Peyer's patch (tissue), 4 donors: ENCODE measurements at places on chromosomes 5 and 9.

GRCh38 chr5:112885001-112885400 lies 23.9 kb downstream of the SRP19 start:
- H3K27ac ChIP-seq, result no peak overlapping the region
- H3K4me3 ChIP-seq, result no peak overlapping the region
- H3K27me3 ChIP-seq, result no peaks in the 10 kb centered on the region
- no peaks in the 10 kb centered on the region for H3K36me3 ChIP-seq

DNA sequence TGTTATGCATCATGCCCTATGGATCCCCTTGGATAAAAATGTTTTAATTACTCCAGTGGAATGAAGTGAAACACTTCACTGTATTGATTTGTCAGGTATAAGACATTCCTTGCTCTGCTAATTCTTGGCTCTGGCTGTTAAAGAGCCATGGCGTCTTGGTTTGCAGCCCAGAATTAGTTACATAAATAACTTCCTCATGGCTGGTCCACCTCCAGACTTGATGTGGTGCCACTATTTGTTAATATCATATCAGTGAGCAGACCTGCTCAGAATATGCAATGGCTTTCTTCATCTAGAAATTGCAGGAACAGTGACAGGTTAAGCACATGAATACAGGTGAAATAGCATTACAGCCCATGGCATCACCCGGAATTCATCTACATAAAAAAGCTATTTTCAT lies 446.9 kb upstream of the GRIN3A start:
- no peaks in the 10 kb centered on the region for H3K36me3 ChIP-seq
- H3K27me3 ChIP-seq, result no peaks in the 10 kb centered on the region
- DNase-seq, result no peak
- H3K4me1 ChIP-seq, result no peaks in the 10 kb centered on the region
- no peak overlapping the region for H3K4me3 ChIP-seq
- H3K27ac ChIP-seq, result no peak overlapping the region

- H3K36me3 ChIP-seq, result no peaks in the 10 kb centered on the region
- DNase-seq, result no peak
- no peak overlapping the region for H3K27ac ChIP-seq
- H3K4me3 ChIP-seq, result no peak overlapping the region
- no peaks in the 10 kb centered on the region for H3K4me1 ChIP-seq
- H3K27me3 ChIP-seq, result no peaks in the 10 kb centered on the region
Observed at GRCh38 chr9:77224746-77225312, 47.5 kb downstream of the VPS13A start.

DNA sequence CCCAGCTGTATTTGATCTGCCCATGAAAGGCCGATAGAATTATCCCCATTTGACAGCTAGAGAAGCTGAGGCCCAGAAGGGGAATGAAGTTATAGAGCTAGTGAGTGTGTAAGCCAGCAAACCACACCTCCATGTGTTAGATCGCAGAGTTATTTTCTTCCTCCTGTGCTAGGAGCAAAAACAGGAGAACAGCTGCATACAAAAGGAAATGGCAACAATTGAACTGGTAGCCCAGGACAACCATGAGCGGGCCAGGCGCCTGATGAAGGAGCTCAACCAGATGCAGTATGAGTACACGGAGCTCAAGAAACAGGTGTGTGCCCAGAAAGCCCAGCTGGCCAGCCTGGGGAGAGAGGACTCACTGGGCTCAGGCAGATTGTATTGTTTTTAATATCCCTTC lies 30.4 kb downstream of the RAB14 start:
- no peaks in the 10 kb centered on the region for H3K36me3 ChIP-seq
- H3K27me3 ChIP-seq, result no peaks in the 10 kb centered on the region
- H3K27ac ChIP-seq, result no peak overlapping the region
- no peaks in the 10 kb centered on the region for H3K4me1 ChIP-seq

DNA sequence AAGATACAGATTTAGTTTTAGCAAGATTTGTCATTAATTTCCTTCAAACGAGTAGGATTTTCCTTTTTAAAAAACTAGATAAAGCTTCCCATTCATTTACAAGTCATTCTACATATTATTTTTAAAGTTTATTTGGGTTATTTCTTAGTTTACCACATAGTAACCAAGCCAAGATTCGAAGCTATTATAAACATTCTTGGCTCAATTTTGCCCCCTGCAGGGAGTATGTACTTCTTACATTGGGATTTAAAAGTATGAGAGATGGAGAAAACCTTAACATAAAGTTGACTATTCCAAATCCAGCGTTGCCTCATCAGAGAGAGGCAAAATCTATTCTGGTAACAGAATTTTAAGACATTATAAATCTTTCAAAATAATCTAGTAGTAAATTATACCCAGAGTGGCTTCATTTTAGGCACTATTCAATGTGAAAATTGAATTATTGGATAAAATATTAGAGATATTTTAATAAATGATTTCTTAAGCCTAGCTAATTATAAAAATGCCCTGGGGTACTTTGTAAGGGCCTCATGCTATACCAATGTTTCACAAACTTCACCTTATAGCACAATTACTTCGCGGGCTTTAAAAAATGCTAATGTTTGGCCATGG lies 39.1 kb downstream of the FBN2 start:
- no peak overlapping the region for H3K27ac ChIP-seq
- H3K27me3 ChIP-seq, result no peaks in the 10 kb centered on the region
- no peaks in the 10 kb centered on the region for H3K36me3 ChIP-seq
- no peak overlapping the region for H3K4me3 ChIP-seq
- DNase-seq, result no peak
- H3K4me1 ChIP-seq, result no peaks in the 10 kb centered on the region

DNA sequence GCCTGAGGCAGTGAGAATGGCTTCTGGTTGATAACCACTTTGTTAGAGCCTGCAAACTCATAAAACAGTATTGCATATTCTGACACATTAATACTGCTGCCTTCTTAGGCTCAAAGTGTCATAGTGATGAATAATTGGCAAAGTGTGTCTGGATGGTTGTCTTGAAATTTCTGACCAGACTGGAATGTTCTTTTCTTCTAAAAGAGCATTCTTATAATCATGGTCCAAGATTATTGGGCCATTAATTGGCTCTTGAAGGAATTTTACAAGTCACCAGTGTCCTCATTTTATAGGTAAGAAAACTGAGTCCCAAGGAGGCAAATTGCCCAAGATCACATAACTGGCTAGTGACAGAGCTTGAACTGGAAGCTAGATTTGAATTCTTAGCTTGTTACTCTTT lies 111.7 kb downstream of the PCSK1 start:
- no peak overlapping the region for H3K4me3 ChIP-seq
- H3K4me1 ChIP-seq, result no peaks in the 10 kb centered on the region
- no peaks in the 10 kb centered on the region for H3K36me3 ChIP-seq
- no peaks in the 10 kb centered on the region for H3K27me3 ChIP-seq
- no peak overlapping the region for H3K27ac ChIP-seq
- DNase-seq, result no peak

DNA sequence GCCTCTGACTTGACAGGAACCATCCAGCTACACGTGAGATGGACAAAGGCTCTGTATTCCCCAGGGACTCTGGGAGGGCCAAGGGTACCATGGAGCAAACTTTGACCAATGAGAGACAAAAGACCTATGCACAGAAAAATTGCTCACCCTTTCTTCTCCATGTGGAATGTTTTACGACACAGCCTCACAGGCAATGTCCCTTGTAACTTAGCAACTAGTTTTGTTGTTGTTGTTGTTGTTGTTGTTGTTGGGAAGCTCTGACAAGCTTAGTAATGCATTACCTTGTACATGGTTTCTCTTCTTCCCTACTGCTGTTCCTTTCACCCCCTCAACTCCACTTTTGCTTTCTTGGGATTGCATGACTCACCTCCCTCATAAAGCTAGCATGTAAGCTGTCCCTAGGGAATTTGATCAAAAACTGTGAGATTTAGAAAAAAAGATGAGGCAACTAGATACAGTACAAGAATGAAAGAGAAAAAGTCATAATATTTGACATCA lies 550.9 kb downstream of the RAB3C start:
- no peaks in the 10 kb centered on the region for H3K4me1 ChIP-seq
- no peaks in the 10 kb centered on the region for H3K27me3 ChIP-seq
- H3K4me3 ChIP-seq, result no peak overlapping the region
- no peak for DNase-seq
- H3K27ac ChIP-seq, result no peak overlapping the region
- H3K36me3 ChIP-seq, result no peaks in the 10 kb centered on the region

DNA sequence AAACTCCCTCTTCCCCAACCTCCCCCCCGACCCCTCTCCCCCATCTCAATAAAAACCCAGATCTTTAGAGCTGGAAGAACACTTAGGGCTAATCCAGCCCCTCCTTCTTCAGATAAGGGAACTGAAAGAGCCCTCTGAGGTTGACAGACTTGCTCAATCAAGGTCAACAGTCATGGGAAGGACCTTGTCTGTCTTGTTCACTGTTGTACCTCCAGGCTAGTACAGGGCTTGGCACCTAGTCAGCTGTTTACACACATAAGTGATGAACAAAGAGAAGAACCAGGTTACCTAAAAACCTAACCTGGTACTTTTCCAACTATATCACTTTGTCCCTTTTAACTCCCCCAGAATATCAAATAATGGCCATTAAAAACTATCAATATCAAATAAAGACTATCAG lies 2.4 kb downstream of the TTC39B start:
- no peak for DNase-seq
- H3K4me1 ChIP-seq, result no peaks in the 10 kb centered on the region
- no peak overlapping the region for H3K27ac ChIP-seq
- no peaks in the 10 kb centered on the region for H3K27me3 ChIP-seq
- no peak overlapping the region for H3K4me3 ChIP-seq
- H3K36me3 ChIP-seq, result no peaks in the 10 kb centered on the region
